ENCODE measurements at places on chromosomes 2 and 18.
A peak's percentile ranks its signal among the peaks of the same experiment; 100 is the strongest.

DNA sequence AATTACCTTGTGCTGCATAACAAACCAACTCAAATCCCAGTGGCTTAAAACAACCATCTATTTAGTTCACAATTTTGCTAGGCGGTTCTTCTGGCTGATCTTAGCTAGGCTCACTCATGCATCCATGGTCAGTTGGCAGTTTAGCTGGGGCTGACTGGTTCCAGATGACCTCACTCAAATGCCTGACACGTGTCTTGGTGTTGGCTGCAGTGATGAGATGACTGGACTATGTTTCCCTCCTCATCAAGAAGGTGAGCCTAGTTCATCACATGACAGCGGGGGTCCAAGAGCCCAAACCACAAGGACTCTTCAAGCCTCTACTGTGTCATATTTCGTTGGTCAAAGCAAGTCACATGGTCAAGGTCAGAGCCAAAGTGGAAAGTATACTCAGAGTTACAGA is 42.7 kb upstream of the ACTR3 start:
- no peaks in the 10 kb centered on the region for H3K27me3 ChIP-seq
- no peak for DNase-seq
- no peaks in the 10 kb centered on the region for H3K36me3 ChIP-seq
- H3K4me3 ChIP-seq, result no peak overlapping the region
- H3K27ac ChIP-seq, result no peak overlapping the region
- no peaks in the 10 kb centered on the region for H3K4me1 ChIP-seq

GRCh38 chr2:57869758-57870344 is 176.8 kb upstream of the VRK2 start:
- no peak overlapping the region for H3K4me3 ChIP-seq
- no peaks in the 10 kb centered on the region for H3K27me3 ChIP-seq
- no peaks in the 10 kb centered on the region for H3K4me1 ChIP-seq
- H3K36me3 ChIP-seq, result no peaks in the 10 kb centered on the region

- H3K4me1 ChIP-seq, result no peaks in the 10 kb centered on the region
- H3K27ac ChIP-seq, result no peak overlapping the region
- no peak overlapping the region for H3K4me3 ChIP-seq
- no peaks in the 10 kb centered on the region for H3K36me3 ChIP-seq
Observed at GRCh38 chr2:239537633-239538356, 137.0 kb upstream of the HDAC4 start.

- no peaks in the 10 kb centered on the region for H3K4me1 ChIP-seq
- H3K36me3 ChIP-seq, result no peaks in the 10 kb centered on the region
- no peak overlapping the region for H3K27ac ChIP-seq
- H3K4me3 ChIP-seq, result no peak overlapping the region
- no peak for DNase-seq
Observed at GRCh38 chr2:25700221-25700660, 26.9 kb upstream of the DTNB start.

GRCh38 chr2:1658394-1659151 is 85.7 kb downstream of the PXDN start:
- H3K4me3 ChIP-seq, result no peak overlapping the region
- H3K27ac ChIP-seq, result peak overlapping the region; percentile 94
- no peaks in the 10 kb centered on the region for H3K27me3 ChIP-seq
- DNase-seq, result no peak
- H3K36me3 ChIP-seq, result peaks cover 39% of the 10 kb centered on the region

DNA sequence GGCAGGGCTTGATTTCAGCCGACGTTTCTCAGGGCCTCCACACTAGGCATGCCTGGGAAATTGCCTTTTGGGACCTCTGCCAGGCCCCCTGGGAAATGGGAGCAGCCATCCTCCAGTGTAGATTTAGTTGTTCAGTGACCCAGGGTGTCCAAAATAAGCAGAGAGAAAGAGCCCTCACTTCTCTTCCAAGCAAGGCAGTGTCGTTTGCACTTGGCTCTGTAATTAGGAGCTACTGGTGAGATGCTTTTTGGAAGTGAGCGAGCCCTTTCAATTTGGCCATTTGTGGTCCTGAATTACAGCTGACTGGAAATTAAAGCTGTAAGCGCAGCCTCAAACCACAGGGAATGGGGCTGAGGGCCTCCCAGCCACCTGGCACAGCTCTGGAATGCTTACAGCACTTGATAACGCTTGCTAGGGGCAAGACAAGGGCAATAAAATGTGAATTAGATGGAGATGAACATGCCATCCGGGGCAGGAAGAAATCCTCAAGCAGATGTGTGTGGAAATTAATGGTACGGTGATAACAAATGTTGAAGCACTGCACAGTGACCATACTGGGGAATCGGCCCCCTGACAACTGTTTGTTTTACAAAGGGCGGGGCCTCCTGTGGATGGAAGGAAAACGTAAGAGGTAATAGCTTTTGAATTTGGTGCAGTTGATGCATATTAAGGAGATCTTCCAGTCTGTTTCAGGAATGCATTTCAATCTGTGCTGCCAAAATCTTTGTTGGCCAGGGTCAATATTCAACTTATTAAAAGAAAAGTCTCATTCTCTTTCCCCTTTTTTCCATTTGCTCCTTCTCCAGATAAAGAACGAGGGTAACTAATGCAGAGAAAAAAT is 173.1 kb downstream of the UXS1 start:
- H3K27me3 ChIP-seq, result no peaks in the 10 kb centered on the region
- H3K4me3 ChIP-seq, result no peak overlapping the region
- no peak for DNase-seq
- peak overlapping the region; percentile 44 for H3K27ac ChIP-seq

- H3K27me3 ChIP-seq, result no peaks in the 10 kb centered on the region
- no peak overlapping the region for H3K4me3 ChIP-seq
- no peaks in the 10 kb centered on the region for H3K36me3 ChIP-seq
Observed at GRCh38 chr2:198662905-198663304, 794.8 kb downstream of the SATB2 start.

GRCh38 chr2:240513549-240514287 is 44.1 kb downstream of the ANKMY1 start:
- H3K27me3 ChIP-seq, result no peaks in the 10 kb centered on the region
- H3K4me3 ChIP-seq, result no peak overlapping the region
- H3K4me1 ChIP-seq, result no peaks in the 10 kb centered on the region
- DNase-seq, result peak; percentile 38

DNA sequence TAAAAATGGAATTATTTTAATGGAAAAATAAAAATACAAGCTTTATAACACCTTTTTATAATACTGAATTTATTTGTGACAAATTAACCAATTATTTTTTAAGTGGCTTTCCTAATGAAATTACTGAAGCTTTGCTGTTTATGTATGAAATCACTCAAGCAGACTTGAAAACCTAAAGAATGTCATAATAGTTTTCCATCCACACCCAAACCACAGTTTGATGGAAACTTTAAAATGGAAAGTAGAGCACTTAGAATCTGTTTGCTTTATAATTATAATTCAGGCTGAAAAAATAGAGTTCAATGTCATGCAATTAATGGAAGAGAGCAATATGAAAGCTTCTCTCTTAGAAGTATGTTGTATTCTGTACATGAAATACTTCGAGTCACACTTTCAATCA is 31.6 kb upstream of the WDR75 start:
- DNase-seq, result no peak
- peaks cover 19% of the 10 kb centered on the region for H3K4me1 ChIP-seq
- no peak overlapping the region for H3K27ac ChIP-seq
- H3K4me3 ChIP-seq, result no peak overlapping the region

DNA sequence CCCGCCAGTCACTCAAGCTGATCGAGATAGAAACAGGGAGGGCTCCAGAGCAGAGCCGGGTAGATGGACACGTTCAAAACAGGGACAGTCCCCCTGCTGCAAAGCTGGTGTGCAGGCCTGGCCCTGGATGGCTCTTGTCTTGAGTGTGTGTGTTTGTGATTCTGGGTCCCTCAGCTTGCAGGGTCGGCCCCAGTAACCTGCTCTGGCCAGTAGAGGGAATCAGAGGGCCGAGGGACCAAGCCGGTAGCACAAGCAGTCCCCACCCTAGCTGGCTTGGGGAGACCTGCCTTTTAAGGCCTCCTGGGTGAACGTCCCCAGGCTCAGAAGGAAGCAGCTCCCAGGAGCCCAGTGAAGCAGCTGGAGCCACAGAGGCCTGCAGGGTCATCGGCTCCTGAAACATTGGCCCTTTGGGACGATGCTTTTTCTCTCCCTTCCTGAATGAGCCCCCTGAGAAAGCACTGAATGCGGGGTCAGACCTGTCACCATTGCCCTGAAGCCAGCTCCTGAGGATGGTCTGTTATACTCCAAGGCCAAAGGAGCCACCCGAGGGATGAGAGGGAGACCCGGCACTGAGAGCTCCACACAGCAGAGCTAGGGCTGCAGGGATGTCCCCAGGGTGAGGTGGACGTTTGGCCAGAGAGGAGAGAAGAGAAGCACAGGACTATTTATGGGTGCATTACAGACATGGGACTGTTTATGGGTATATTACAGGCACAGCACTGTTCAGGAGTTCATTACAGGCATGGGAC is 15.4 kb upstream of the MLPH start:
- no peaks in the 10 kb centered on the region for H3K27me3 ChIP-seq
- no peaks in the 10 kb centered on the region for H3K36me3 ChIP-seq
- DNase-seq, result no peak
- H3K4me3 ChIP-seq, result no peak overlapping the region

- H3K4me3 ChIP-seq, result no peak overlapping the region
- H3K27me3 ChIP-seq, result no peaks in the 10 kb centered on the region
- H3K27ac ChIP-seq, result peak overlapping the region; percentile 53
- H3K36me3 ChIP-seq, result no peaks in the 10 kb centered on the region
Observed at GRCh38 chr2:101175991-101176390, 24.8 kb upstream of the TBC1D8 start.

DNA sequence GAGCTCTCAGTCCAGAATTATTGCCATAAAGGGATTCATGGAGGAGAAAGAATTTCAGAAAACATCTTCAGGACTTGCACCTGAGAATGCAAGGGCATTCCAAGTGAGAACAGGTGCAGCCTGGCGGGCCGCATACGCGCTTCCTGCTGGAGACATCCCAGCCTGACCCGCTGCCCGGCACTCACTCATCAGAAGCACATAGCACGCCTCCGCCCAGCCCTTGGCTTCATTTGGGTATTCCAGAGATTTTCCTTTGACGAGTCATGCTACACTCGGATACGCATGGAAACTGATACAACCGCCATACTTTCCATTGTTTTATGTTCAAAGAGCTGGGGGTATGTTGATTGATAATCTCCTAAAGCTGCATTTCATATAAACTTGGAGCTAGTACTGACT is 228.0 kb upstream of the ID2 start:
- no peak overlapping the region for H3K27ac ChIP-seq
- no peak overlapping the region for H3K4me3 ChIP-seq
- no peaks in the 10 kb centered on the region for H3K4me1 ChIP-seq
- DNase-seq, result no peak

GRCh38 chr18:69897397-69898108 is 50.1 kb downstream of the CD226 start:
- H3K36me3 ChIP-seq, result no peaks in the 10 kb centered on the region
- no peak overlapping the region for H3K4me3 ChIP-seq
- H3K27ac ChIP-seq, result no peak overlapping the region
- no peaks in the 10 kb centered on the region for H3K27me3 ChIP-seq

GRCh38 chr2:227436436-227437174 is 35.4 kb upstream of the AGFG1 start:
- H3K27ac ChIP-seq, result no peak overlapping the region
- H3K4me3 ChIP-seq, result no peak overlapping the region
- H3K36me3 ChIP-seq, result no peaks in the 10 kb centered on the region
- no peak for DNase-seq

GRCh38 chr2:29766191-29766590 is 155.2 kb downstream of the ALK start:
- no peaks in the 10 kb centered on the region for H3K27me3 ChIP-seq
- DNase-seq, result no peak

DNA sequence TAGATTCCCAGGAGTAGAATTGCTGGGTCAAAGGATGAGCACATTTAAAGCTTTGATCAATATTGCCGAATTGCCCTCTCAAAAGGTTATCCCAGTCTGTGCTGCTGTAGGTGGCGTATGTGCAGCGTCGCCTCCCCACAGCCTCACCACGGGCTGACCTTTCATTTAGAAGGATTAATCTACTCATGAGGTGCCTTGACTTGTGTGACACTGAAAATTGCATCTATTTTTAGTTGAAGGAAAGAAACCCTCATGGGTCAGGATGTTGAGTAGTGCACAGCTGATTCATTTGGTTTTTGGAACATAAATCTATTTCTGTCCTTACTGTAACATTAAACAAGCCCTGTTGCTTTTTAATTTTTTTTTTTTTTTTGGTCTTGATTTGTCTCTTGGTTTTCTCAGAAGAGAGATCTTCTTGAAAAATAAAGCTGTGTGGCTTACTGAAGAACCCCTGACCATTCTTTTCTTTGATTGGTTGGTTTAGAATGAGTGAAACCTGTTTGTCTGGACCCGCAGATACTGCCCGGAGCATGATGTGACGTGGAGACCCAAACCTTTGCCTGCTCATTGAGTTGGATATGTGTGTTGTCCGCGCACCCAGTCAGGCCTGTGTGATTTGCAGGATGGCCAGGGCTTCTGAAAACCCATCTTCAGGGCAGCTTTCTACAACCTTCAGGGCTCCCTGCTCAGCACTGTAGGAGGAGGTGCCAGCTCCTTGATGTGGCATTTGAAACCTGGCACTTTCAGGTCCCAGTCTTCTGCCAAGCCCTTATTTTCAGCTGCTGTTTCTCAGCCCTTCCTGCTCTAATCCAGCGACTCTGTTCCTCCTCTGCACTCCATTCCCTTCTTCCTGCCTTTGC is 61.0 kb downstream of the LPIN1 start:
- no peaks in the 10 kb centered on the region for H3K27me3 ChIP-seq
- no peak overlapping the region for H3K27ac ChIP-seq
- no peak for DNase-seq
- H3K4me3 ChIP-seq, result no peak overlapping the region

DNA sequence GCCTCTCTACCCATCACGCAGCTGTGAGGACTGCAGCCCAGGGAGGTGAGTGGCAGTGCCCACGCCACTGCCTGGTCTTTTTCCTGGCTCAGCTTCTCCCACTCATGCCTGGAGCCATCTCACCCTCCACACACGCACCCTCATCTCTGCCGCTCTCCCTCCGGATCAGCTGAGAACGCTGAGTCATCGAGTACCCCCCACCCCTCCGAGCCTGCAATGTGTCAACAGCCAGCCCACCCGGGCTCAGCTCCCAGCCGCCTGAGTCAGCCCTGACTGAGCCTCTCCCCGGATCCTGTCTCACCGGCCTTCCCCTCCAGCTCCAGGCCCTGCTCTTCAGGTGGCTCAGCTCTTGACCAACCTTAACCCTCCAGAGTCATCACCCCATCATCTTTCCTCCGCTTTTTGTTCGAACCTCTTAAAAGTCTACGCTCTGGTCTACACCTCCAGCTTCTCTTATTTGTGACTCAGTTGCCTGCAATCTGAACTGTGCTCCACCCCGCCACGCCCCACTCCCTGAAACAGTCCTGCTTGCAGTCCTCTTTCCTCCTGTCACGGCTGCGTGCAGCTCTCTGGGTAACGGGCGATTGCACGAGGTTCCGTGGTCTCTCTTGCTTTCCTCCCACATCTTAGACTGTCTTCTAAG is 94.4 kb upstream of the ASAP2 start:
- peak; percentile 62 for DNase-seq
- peak overlapping the region; percentile 38 for H3K27ac ChIP-seq
- peaks cover 10% of the 10 kb centered on the region for H3K4me1 ChIP-seq
- H3K36me3 ChIP-seq, result no peaks in the 10 kb centered on the region

- no peak overlapping the region for H3K4me3 ChIP-seq
- H3K36me3 ChIP-seq, result no peaks in the 10 kb centered on the region
- H3K27ac ChIP-seq, result no peak overlapping the region
- H3K27me3 ChIP-seq, result no peaks in the 10 kb centered on the region
- DNase-seq, result no peak
- no peaks in the 10 kb centered on the region for H3K4me1 ChIP-seq
Observed at GRCh38 chr18:77160515-77160914, 27.9 kb upstream of the MBP start.
